ENCODE measurements at places on chromosomes 4 and X.

DNA sequence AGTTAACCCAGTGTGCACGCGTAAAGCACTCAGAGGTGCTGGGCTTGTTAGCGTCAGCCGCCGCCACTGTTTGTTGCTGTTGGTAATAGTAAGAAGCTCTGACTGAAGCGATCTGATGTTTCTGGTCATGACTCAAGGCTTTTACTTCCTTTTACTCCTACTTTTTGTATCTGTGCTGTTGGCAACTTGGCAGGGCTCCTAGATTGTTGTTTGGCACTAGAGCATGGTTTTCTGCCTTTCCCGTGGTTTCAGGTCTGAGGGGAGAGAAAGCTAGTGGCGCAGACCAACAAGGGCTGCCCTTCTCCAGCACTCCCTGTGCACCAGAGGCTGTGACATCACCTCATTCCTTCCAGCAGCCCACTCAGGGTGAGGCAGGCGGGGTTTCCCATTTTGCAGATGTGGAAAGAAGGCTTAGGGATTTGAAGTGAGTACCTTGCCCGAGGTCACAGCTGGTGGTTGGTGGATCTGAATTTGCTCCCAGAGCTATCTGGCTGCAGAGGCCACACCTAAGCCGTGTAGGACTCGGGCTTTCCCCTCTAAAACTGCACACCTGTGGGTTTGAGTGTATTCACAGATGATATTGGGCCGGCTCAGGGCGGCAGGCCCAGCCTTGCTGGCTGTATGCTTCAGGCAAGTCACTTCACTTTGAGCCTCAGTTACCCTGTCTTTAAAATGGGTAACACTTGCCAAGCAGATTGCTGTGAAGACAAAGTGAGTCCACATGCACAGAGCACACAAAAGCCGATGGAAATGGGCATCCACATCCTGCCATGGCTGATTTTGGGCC is 51.2 kb upstream of the TADA2B start:
- DNase-seq, result no peak

DNA sequence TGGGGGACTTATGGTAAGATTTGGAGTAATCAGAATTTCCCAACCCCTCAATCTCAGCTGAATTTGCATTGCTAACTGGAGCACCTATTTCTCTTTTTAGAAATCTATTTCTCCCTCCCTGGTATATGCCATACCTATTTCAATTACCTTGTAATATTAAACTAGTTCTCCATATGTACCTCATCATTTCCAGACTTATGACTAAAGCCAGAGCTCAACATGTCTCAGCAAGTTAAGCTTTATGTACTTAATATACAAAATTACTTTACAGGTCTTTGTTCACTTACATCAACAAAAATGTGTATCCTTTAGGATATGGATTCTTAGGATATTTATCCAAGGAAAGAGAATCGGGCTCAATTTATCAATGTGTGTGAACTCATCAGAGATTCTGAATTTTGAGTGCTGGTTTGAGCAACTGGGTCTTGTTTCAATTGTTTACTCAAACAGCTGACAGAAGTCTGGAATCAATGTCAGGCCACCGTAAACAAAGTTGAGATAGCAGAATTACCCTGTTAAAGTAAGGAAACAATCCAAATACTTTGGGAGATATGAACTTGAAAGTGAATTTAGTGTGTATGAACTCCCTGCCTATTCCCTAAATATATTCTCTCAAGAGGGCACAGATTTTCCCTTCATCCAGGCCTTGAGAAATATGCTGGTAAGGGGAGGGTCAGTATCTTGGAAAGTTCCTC is 199.6 kb downstream of the VEGFC start:
- DNase-seq, result no peak

GRCh38 chr4:119025916-119026661 is 109.5 kb upstream of the MYOZ2 start:
- DNase-seq, result no peak

DNA sequence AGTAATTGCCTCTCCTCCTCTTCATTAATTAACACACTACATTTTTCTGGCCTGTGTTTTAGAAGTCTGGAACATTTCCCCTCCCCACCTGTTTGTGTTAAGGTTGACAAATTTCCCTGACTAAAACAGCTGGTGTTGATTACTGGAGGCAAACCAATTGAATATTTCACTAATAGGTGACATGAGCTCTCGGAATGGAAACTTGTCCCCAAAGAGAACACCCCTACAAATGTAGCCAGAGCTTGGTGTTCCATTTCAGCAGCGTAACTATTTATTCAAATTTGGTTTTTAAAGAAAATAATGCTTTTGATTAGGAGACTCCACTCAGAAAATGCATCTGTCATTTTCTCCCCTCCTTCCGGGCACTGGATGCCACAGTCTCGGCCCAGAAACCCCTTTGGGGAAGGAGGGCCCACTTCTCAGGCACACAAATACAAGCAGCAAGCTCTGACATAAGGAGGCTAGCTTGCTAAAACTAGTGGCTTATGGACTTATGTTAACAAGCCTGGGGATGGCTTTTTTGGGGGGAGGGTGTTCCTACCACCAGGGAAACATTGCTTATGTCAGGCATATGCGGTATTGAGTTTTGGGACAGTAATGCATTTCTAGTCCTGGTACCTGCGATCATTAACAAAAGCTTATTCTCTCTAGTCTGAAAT is 2.2 kb downstream of the RNF150 start:
- no peak for DNase-seq

DNA sequence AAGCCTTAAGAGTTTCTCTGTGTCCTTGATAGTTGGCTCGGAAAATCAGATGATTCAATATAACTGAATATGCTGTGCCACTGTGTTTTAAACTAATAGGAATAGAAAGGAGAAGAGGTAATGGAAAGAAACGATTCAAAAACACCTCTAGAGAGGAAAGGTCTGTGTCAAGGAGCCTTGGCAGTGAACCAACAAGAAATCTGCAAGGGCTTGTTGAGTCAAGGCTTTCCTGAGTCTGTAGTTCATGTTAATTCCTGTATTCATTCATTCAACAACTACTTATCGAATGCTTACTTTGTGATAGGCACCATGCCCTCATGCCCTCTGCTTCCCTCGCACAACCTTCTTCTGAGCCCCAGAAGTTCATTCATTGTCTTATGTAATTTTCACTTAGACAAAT is 336.0 kb downstream of the PDHA2 start:
- no peak for DNase-seq

GRCh38 chr4:118939169-118939783 is 50.6 kb downstream of the SYNPO2 start:
- no peak for DNase-seq

GRCh38 chrX:77275392-77275791 is 171.8 kb upstream of the FGF16 start:
- no peak for DNase-seq

- DNase-seq, result no peak
Observed at GRCh38 chr4:61860376-61860775, 660.2 kb downstream of the ADGRL3 start.

GRCh38 chr4:2457481-2458295 is 11.2 kb upstream of the RNF4 start:
- DNase-seq, result no peak

DNA sequence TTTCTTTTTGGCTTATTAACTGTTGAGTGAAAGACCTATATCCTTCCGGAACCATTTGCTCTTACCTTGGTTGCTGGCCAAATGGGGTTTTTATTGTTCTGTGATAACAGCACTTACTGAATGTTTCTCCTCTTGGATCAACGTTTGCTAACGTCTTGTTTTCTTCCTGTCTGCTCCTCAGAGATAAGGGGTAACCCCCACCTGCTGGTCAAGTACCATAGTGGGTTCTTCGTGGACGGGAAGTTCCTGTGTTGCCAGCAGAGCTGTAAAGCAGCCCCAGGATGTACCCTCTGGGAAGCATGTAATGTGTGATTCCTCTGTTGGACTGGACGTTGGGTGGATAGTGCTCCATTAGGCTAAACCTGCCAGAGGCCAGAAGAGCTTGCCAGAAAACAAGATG is 15.3 kb downstream of the BMX start:
- no peak for DNase-seq

DNA sequence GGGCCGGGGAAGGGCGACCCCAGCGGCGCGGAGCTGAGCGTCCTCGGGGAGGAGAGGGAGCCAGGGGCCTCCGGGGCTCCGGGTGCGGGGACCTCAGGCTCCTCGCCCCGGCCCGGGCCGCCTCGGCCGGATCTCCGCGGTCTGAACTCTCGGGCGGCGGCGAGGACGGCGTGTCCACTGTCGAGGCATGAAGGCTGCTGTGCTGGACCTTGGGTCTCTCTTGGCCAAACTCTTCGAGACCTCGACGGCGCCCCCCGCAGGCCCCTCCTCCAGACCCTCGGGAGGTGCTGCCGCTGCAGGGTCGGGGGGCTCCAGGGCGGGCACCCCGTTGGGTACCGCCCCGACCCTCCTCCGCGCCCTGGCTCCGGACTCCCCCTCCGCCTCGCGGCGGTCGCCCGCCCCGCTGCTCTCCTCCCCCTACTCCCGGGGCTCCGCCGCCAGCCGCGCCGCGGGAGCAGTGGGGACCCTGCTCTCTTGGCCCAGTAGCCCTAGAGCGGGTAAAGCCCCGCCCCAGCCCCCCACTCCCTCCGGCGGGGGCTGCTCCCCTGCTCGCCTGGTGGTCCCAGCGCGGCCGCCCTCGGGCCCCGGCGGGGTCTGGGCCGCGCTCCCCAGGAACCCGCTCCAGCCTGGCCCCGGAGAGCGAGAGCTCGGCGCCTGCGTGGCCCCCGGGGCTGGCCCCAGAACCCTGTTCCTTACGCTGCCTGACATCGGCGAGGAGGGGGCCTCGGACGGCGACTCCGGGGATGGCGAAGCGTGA is 564 bp downstream of the FAM149A start:
- DNase-seq, result peak; percentile 54

- DNase-seq, result no peak
Observed at GRCh38 chr4:7661846-7662506, 227.2 kb upstream of the PSAPL1 start.

GRCh38 chr4:4659871-4660651 is 118.2 kb upstream of the STX18 start:
- DNase-seq, result no peak

- no peak for DNase-seq
Observed at GRCh38 chr4:74377714-74378113, 12.8 kb downstream of the EREG start.

DNA sequence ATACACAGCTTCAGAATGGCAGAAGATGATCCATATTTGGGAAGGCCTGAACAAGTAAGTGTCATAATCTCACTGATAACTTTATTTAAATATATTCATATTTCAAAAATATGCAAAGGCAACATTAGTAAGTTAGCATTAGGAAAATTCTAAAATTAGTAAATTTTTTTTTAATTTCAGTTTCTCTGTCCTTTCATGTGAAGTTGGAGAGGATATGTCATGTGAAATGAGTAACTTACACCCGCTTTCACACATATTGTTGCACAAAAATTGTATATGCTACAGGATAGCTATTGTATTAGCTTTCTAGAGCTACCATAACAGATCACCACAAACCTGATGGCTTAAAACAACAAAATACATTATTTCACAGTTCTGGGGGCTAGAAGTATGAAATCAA is 24.3 kb downstream of the NFKB1 start:
- no peak for DNase-seq

GRCh38 chr4:52862639-52863161 is 583 bp downstream of the RASL11B start:
- peak; percentile 68 for DNase-seq

DNA sequence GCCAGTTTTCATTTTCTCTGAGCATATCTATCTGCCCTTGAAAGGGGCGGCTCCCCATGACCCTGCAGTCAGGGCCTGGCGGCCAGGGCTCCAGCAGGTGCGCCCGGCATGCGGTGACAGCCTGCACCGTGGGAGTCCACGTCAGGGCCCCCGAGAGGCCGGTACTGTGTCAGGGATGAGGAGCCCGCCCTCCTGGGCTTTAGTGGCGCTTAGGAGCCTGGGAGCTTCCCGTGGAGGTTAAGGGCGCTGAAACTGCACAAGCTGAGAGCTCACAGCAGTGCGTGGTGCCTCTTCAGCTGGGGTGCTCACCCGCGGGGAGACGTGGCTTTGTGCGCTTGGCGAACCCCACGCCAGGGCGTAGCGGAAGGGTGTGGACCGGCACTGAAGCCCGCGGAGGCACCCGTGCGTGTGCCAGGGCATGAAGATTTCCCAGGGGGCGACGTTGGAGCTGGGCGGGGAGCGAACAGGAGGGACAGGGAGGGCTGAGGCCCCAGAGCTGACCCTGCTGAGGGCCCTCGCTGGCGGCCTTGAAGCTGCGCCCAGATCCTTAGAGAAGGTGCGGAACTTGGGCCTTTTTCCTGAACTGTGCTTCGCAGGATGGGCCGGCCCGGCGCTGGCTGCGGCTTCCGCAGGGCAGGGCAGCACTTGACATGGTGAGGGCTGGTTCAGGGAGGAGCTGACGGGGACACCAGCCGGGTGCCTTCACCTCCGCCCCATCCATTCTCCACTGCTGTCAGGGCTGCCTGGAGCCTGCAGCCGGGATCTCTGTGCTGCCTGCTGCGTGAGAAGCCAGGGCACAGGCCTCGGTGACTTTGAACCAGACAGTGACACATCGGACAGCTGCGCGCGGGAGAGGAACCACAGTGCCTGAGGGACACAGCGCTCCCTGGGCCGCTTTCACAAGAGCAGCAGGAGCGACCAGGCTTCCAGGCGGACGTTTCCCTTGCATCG is 32.9 kb downstream of the HTT-AS start:
- DNase-seq, result peak; percentile 61

DNA sequence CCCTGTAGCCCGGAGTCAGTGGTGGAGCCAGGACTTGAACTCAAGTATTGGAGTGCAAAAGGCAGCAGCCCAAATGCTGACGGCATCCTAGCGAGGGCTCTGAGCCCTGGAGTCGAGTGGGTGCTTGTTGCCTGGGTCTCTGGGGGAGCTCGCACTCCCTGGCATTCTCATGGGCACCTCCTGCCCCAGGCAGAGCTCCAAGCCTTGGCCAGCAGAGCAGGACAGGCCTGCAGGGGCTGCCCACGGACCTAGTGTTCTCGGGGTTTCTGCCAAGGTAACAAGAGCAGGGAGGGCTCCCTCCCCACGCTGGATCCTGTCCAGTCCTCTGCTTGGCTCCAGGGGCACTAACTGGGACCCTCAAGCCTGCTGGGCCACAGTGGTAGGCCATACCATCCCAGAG is 17.6 kb upstream of the WFS1 start:
- no peak for DNase-seq

DNA sequence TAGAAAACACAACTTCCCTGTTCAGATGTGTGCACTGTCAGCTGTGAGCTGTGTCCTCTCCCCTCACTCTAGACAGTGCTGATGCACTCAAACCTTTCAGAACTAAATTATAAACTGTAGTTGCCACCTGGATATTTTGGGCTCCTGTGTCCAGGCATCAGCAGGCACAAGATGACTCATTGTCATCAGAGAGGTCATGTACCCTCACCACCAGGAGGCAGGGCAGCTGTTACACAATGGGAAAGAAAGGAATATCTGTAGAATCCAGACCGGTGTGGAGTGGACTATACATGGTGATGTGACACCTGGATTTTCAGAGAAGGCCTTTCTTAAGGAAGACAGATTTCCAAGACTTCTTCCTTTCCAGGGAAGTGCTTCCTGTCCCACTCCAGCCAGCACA is 854.4 kb upstream of the AGA start:
- DNase-seq, result no peak

GRCh38 chr4:88675543-88675942 is 22.1 kb downstream of the NAP1L5 start:
- no peak for DNase-seq

GRCh38 chrX:18291006-18291545 is 63.4 kb downstream of the SCML2 start:
- no peak for DNase-seq

Data from right forelimb (tissue), 1 donor.